Putamen (tissue), 1 donor: ENCODE measurements at places on chromosomes 2 and 18.

GRCh38 chr2:85933753-85934594, 45.2 kb upstream of the ST3GAL5 start:
- DNase-seq: no peak

DNA sequence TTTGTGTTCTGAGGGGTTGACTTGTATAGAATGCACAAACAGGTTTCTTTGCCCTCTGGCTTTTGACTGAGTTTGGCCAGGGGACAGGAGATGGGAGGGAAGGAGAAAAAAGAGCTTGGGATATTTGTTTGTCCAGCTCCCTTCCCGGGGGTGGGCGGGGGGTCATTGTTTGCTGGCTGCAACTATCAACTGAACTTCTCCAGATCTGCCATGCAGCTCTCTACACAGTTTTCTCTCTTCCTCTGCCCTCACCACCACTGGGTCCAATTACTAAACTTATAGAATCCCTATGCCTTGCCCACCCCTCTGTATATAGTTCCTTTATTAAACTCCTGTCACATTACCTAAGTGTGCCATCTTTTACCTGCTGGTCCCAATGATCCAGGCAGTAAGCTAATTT, 32.8 kb upstream of the CHN1 start:
- DNase-seq: no peak

GRCh38 chr2:50069454-50069853, 915.1 kb upstream of the FSHR start:
- no peak for DNase-seq

GRCh38 chr2:239994086-239994485, 31.1 kb downstream of the NDUFA10 start:
- DNase-seq: no peak

- DNase-seq: no peak
These were observed 5.3 kb upstream of the ABCB6 start for GRCh38 chr2:219223831-219224610.

GRCh38 chr18:45688833-45689232, 35.1 kb upstream of the SLC14A1 start:
- no peak for DNase-seq

DNA sequence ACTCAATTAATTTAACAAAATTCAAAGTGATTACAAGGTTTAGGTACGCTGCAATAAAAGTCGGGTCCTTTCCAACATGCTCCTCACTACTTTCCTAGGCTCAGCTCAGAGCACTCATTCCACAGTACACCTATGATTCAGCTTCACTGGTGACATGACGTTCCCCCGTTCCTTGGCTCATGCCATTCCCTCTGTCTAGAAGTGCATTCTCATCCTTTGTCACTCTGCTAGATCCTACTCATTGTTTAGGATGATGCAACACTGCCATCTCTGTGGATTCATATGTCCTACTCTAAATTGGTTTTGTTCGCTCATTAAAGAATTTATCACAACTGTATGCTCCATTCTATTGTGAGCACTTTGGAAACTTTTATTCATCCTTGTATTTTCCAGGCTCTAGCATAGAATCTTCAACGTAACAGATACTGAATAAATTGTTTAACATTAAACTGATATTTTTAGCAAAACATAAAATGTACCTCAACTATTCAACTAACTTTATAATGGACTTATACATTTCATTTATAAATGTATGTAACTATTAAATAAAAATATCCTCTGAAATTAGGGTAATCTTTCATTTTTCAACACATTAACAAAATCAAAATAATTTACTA, 78.6 kb downstream of the FAM228A start:
- no peak for DNase-seq

DNA sequence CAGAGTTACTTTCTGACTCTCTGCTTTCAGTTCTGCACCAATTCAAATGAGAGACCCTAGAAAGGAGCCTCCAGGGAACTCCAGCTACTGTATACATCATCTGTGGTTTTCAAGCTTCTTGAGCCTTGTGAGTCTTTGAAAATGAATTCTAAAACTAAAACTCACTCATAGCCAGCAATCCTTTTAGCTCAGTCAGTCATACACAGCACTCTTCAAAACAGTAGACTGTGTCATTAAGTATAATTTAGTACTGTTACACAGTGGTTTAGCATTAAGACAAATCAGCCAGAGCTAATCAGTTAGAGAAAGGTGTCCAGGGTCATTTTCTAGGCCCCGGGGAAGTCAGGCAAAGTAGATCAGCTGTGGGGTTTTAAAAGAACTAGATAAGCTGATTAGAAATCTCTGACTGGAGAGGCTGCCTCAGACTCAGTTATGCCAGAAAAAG, 322.1 kb upstream of the THUMPD2 start:
- DNase-seq: no peak

GRCh38 chr18:46573156-46573555, 83.9 kb downstream of the LOXHD1 start:
- DNase-seq: no peak

- DNase-seq: no peak
These were observed 105.1 kb upstream of the MSH2 start for GRCh38 chr2:47297767-47298425.

DNA sequence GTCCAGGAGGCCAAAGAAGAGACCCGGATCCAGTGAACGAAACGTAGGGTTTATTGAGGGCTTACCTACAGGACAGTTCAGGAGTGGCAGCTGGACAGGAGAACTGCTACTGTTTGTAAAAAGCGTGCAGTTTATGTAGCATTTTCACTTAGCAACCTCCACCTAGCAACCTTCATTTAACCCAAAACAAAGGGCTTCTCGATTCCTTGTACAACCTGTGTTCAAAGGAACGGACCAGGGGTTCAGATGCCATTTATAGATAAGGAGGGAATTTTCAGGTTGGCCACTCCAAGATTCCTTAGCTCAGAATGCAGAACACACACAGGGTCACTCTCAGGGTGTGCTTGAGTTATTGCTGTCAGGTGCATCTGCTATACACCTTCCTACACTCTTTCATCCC, 65.1 kb upstream of the YWHAQ start:
- DNase-seq: no peak

DNA sequence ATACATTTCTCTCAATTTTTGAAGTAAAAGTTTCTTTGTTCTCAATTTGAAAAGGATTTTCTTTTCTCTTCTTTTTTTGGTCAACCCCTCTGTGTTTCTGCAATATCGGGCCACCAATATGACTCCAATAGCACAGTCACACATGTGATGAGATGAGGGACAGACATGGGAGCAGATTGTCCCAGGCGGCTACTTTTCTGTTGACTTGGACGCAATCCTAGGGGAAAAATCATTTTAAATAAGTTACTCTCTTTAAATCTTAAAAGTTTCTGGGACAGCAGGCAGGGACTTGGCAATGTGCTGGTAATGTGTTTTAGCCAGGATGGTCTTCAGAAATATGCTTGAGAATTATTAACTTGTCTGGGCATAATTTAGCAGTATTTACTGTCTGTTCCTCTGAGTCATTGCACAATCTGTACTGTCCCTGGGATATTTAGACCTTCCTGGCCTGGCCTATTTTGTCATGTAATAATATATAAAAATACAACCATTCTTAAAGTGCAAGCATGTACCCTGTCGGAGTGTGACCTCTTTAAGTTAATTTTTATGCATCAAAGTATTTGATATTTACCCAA, 388.5 kb upstream of the FANCL start:
- DNase-seq: no peak

DNA sequence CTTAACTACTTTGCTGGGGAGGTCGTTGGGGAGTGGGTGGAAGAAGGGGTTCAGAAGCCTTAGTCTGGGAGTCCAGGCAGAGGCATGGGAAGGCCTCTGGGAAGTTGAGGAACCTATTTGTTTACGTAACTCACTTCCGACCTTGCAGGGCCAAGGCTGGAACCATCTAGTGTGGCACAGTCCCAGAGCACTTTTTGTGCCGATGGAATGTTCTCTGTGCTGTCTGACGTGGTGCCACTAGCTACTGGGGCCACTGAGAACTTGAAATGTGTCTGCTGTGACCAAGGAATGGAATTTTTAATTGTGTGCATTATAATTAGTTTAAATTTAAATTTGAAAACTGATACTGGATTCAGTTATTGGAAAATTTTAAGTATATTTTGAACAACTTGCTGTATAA, 139.7 kb downstream of the FAM161A start:
- no peak for DNase-seq

DNA sequence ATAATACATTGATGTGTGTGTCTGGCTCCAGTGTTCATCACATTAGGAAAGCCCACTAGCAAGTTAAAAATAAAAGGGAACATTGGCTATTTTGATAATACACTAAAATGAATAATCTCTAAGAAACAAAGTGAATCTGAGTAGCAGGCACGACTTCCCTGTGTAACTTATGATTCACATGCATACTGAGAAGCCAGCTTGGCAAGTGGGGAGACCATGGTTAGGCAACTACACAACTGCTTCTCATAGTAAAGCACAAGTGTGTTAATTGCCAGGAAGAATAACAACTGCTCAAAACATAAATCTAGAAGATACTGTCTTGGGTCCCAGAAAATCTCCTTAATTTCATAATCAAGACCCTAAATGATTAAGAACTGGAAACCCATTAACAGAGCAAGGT, 4.0 kb downstream of the MYO5B start:
- DNase-seq: no peak

DNA sequence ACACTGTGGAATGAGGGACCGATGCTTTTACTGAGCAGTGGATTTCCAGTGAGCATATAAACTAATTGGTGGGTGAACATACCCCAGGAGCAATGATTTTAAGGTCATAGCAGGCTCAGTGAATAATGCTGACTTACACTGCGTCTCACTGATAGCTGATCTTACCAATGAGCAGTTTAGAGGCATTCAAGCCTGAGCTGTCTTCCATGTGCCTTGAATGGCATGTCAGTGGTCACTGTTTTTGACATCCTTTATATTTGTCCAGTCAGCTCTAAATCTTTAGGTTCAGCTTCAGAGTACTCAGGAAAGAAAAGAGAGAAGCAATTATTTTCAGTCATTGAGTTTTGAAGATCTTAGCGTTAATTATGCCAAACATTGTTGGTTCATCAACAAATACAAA, 88.3 kb downstream of the CAMKMT start:
- no peak for DNase-seq

- DNase-seq: no peak
These were observed 43.1 kb upstream of the ASAP2 start for GRCh38 chr2:9163306-9164111.

- DNase-seq: no peak
These were observed 67.2 kb downstream of the KCTD1 start for GRCh38 chr18:26480897-26481795.
